Uterus (tissue), 4 donors: ENCODE measurements at places on chromosomes 12 and 14.

DNA sequence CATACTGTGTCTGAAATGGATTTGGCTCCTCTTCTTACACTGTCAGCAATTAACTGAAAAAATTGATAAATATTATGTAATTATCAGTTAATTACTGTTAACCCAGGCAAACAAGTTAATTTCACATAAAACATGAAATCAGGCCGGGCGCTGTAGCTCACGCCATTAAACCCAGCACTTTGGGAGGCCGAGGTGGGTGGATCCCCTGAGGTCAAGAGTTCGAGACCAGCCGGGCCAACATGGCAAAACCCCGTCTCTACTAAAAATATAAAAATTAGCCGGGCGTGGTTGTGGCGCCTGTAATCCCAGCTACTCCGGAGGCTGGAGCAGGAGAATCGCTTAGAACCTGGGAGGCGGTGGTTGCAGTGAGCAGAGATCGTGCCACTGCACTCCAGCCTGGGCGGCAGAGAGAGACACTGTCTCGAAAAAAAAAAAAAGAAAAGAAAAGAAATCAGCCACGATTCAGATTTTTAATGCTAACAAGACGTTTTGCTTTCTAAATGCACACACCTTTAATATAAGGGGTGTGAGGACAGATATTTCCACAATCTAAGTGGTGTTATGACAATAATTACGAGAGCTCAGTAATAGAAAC, 473 bp upstream of the TMEM19 start:
- DNase-seq, result no peak

DNA sequence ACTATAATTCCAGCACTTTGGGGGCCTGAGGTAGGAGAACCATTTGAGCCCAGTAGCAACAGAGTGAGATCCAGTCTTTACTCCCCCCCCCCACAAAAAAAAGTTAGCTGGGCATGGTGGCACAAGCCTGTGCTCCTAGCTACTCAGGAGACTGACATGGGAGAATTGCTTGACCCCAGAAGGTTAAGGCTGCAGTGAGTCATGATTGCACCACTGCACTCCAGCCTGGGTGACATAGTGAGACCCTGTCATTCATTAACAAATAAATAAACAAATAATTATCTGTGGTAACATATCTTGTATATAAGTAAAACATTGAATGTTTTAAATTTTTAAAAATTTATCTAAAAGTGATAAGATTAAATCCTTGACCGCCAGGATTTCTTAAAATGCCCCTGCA, 4.8 kb downstream of the ENTPD5 start:
- DNase-seq, result no peak

- no peak for DNase-seq
Observed at GRCh38 chr14:59252772-59253500, 64.5 kb downstream of the DAAM1 start.

GRCh38 chr14:29738950-29739349, 188.7 kb downstream of the PRKD1 start:
- DNase-seq, result no peak

DNA sequence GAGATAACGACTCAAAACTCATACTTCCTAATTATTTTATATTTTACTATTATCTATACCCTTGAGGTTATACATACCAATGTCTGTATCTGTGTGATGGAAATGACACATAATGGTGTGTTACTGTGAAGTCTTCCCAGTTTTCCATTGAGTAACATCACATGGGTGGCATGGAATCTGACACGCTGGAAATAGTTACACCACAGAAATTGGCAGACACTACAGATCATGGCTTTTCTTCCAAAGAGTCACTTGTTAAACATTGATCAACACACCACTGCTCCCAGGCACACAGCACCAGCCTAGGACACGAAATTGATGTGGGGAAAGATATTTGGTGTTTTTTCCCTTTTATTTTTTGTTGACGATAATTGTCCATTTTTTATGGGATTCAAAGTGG, 33.0 kb upstream of the VWF start:
- no peak for DNase-seq

DNA sequence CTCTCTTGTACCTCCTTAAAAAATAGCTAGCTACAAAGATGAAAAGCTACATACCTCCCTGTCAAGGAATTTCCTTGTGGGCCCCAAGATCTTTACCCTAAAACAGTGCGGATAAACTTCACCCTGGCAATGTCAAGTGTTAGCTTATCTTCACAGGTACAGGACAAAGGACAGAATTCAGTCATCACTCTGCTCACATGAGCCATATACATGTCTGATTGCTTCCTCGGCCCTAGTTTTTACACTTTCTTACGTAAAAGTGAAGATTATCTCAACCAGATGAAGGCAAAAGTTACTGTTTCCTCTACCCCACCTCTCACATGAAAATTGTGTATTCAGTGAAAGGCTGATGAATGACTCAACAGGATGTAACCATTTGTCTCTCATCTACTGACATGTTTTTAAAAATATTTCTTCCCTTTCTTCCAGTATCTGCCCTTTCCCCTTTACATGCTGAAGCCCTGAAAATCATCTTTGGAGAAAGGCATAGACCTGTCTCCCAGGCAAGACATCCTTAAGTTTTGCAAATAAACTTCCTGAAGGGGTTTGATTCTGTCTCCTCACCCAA, 890.1 kb downstream of the GALC start:
- no peak for DNase-seq

DNA sequence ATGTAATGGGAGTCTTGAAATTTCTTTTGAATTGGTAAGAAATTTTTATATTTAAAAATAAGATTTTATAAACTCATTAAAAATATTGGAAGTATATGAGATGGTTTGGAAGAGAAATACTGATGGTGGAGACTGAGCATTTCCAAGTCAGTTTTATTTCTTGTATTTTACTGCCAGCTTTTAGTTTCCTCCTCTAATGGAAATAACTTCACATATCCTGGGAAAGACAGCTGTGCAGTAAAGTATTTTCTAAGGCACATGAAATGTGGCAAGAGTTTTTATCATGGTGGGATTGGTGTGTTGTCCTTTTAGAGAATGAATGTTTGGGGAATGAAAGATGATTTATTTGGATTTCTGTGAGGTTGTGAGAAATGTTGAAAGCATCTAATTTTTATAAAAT, 346.9 kb upstream of the RGS6 start:
- DNase-seq, result no peak

GRCh38 chr12:109131154-109132050, 15.0 kb downstream of the ACACB start:
- no peak for DNase-seq

GRCh38 chr12:3935078-3935477, 61.9 kb upstream of the PARP11 start:
- no peak for DNase-seq

DNA sequence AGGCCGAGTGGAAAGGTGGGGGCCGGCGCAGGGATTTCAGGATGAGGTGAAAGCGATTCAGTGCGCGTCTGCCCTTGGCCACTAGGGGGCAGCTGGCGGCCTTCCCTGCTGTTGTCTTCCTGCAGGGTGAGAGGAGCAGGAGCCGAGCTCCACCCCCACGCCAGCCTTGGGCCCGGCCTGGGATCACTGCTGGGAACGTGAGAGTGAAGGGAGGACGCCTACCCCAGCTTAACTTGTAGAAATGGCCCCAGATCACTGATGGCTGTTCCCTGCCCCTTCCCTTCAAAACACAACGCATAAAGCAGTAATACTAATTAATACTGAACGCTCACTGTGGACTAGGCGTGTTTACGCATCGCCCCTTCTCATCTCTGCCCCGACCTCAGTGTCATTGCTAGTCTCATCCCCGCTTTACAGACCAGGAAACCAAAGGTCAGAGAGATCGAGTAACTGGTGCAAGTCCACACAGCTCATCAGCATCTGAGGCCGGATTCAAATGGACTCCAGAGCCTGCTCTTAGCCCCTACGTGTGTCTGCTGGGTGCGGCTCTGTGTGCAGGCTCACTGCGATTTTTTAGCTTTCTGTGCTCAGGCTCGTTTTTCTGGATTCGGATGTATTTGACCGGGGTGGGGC, 24.3 kb downstream of the MVK start:
- DNase-seq, result peak; percentile 84

- no peak for DNase-seq
Observed at GRCh38 chr14:96638041-96638855, 136.1 kb downstream of the PAPOLA start.

DNA sequence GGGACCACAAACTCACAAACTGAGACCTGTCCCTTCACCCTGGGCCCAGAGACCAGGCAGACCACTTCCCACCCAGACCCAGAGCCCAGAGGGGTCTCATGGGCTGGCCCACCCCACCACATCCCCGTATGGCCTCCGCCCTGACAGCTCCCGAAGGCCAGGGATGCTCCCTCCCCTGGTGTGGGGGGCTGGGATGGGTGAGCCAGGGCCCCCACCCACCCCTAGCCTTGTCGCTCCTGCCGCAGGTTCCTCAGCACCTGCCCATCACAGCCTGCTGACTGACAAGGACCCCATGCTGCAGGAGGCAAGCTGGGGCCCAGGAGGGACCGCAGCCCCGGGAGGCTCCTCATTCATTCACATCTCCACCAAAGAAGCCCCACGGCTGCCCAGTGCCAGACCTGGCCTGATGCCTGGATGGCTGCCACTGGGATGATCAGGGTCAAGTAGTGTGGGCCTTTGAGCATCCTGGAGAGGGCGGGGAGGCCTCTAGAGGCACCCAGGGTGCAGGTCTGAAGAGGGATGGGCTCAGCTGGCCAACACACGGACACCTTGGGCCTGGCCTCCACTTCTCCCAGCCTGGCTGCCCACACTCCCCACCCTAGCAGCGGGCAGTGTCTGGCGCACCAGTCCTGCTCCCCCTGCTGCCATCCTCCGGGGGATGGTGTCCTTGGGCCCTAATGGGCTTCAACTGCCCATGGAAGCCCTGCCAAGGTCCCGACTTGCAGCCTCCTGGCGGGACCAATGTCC, 24.7 kb upstream of the GPR132 start:
- DNase-seq, result no peak
